ENCODE measurements at places on chromosomes 16 and 17.

DNA sequence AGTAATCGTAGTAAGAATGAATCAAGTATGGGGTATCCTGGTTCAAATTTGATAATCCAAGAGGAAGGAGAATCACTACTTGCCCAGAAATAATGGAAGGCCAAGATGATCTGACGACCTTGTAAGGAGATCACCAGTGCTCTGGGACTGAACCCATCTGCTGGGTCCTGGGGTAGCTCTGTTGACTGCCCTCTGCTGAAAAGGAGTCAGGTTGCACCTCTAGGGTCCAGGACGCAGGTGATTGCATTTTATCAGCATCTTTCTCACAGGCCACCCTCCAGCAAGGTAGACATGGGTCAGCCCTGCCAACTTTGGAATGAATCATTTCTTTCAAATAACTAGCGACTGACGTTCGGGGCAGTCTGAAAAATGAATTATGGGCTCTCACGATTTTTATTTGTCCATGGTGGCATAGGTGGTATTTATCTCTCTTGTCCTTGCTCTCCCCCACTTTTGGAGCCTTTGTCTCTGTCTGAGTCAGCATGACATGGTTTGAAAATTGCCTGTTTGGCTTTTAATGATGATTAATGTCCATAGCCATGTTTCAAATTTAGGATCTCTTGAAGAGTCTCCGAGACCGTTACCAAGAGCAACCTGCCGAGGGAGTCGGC lies 163.7 kb downstream of the MSI2 start:
- no peak for DNase-seq

GRCh38 chr17:42266918-42267766 lies 9.0 kb downstream of the STAT5B start:
- DNase-seq = no peak

- DNase-seq = no peak
Measured at GRCh38 chr17:72011561-72011960, 109.3 kb upstream of the SOX9 start.

GRCh38 chr17:1979182-1979985 lies 45.8 kb downstream of the RTN4RL1 start:
- no peak for DNase-seq

DNA sequence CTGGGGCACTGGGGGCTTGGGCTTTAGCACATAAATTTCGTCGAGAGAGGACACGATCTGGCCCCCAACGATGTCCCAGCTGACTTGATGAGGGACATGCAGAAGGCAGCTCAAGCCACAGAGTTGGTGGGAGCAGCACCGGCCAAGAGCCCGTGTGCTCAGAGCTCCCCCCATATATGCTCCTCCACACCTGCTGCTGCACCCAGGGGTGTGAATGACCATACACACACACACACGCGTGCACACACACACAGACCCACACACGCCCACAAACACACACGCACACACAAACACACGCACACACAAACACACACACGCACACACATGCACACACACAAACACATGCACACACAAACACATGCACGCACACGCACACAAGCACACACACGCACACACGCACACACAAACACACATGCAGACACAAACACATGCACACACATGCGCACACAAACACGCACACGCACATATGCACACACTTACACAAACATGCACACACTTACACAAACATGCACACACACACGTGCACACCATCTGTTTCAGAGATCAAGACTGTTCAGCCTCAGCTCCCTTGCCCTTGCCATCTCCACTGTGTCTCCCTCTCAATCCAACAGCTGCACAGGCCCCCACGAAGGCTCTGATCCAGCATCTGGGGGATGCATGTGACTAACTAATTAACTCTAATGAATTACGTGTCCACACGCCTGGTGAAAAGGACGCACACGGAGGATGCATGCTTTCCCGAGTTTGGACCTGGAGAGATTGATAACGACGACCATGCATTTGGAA lies 85.6 kb upstream of the TNRC6C start:
- DNase-seq = no peak

GRCh38 chr16:67444259-67445125 lies 13.6 kb downstream of the HSD11B2 start:
- no peak for DNase-seq

DNA sequence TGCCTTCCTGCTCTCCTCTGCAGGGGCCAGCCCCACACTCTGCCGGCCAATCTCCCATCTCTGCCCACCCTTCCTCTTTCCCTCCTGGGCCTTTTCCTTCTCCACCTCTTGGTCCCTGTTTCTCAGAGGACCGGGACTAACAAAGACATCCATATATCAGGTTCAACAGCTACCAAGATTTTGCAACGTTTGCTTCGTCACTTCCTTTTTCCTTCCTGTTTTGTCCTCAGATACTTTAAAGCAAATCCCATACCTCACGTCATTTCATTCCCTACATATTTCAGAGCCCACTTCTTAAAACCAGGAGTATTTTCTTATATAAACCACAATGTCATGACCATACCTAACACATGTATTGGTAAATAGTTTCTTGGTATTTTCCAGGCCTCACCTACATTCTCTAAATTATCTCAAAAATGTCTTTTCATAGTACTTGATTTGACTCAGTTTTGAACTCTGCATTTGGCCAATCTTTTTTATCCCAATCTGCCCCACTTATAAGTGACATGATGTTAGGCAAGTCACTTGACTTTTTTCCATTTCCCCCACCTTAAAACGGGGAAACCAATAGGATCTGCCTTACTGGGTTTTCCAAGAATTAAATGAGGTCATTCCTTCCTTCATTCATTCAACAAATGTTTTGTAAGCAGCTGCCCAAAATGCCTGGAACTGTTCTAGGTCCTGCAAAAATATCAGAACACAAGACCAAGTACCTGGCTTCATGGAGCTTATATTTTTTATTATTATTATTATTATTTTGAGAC lies 7.2 kb upstream of the USP10 start:
- no peak for DNase-seq

DNA sequence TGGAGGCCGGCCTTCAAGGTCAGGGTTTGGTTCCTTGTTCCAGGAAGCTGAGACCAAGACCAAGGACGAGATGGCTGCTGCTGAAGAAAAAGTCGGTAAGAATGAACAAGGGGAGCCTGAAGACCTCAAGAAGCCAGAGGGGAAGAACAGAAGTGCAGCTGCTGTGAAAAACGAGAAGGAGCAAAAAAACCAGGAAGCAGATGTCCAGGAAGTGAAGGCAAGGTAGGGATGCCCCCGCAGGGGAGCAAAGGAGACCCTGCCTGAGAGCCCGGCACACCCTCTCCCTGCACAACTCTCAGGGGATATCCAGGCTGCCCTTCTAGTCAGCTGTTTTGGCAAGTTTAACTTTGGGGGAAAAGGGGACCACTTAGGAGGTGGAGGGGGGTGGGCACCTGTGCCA lies 29.0 kb downstream of the RNF213 start:
- no peak for DNase-seq
